Esophagus muscularis mucosa (tissue), 4 donors: ENCODE measurements at places on chromosomes 11 and 22. TPM values are rescaled to one million over a fixed set of nuclear protein-coding genes. Genes with fewer than 3 reads are reported as not detected.

- no peak for DNase-seq
Measured at GRCh38 chr11:73315293-73316020, 7.4 kb downstream of the ARHGEF17 start.

DNA sequence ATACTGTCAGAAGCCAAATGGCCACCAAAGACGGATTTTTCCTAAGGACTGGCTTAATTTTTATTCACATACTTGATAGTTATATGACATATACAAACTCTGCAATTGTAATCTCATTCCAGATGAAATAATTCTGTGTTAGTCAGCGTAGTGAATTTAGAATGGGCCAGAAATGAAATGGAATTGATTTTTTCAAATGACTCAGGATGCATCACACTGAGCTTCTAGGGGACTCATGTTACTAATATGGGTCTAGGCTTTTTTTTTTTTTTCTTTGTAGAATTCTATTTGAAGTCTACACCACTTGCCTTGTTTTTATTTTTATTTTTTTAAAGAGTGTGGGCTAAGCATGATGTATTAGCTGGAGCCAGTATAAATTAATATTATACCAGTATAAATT lies 62.7 kb downstream of the SPECC1L start:
- no peak for DNase-seq

DNA sequence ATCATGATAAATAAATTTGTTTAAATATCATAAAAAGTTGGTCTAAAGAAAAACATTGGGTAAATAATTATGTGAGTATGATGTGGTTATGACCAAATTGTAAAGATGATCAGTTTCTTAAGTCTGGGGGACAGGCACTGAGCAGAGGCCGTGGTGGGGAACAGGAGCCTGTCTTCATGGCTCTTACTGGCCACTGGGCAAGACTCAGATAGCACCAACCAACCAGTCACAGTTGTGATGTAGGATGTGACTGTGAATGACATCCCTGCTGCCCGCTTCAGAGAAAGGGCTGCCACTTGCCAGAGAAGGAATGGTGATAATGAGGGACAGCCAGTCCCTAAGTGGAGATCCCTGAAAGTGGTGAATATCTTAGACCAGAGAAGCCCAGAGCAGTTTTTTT lies 7.0 kb downstream of the PTPRJ start:
- no peak for DNase-seq

DNA sequence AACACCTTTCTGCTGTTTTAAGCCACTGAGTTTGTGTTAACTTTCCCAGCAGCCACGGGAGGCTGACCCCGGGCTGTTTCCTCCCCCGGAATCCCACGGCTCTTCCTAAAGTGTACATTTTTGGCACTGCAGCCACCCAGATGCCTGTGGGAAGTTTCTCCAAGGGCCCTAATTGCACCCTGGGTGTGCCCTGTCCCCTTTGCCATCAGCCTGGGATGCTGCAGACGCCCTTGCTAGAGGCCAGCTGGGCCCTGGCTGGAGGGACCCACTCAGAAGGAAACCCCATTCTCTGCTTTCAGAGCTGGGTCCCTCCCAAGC lies 883.3 kb downstream of the BRD1 start:
- DNase-seq: no peak

TSKU gene
- 60.6 TPM for total RNA-seq

MMP13 gene
- not detected for total RNA-seq
